ENCODE measurements at places on chromosomes 2 and 18.

GRCh38 chr2:171247741-171248662, 87.3 kb upstream of the TLK1 start:
- DNase-seq, result no peak

DNA sequence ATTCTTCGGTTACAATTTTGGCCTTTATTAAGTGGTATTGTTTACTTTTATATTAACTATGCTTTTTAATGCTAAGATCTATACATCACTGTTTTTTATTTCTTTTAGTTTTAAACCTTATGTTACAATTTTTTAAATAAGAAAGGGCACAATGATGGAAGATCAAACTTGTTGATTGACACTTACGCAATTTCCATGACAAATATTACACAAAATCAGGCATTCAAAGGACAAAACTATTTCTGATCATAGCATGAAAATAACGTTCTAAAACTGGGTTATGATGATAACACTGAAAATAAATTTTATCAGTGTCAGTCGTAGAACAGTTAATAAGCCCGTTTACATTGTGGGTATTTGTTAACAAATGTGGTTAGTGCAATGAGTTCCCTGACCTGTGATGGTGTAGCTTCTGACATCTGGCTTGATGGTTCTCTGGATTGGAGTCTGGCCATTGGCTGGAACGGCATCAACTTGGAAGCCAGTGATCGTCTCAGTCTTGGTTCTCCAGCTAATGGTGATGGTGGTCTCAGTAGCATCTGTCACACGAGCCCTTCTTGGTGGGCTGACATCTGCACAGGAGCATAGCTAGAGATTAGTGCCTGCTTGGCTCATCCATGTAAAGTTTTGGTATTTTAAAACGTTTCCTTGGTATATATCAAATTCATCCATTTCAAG, 59.6 kb downstream of the FN1 start:
- DNase-seq, result no peak

- DNase-seq, result no peak
Observed at GRCh38 chr18:59344996-59345395, 14.1 kb downstream of the LMAN1 start.

GRCh38 chr18:70072678-70073077, 125.0 kb upstream of the CD226 start:
- no peak for DNase-seq

- DNase-seq, result no peak
Observed at GRCh38 chr18:33696332-33697162, 118.5 kb downstream of the ASXL3 start.

GRCh38 chr2:54642677-54643430, 80.6 kb upstream of the EML6 start:
- no peak for DNase-seq

- DNase-seq, result no peak
Observed at GRCh38 chr2:63851691-63852311, 10.1 kb downstream of the UGP2 start.

- peak; percentile 61 for DNase-seq
Observed at GRCh38 chr2:38959938-38960608, 70.4 kb downstream of the ARHGEF33 start.

DNA sequence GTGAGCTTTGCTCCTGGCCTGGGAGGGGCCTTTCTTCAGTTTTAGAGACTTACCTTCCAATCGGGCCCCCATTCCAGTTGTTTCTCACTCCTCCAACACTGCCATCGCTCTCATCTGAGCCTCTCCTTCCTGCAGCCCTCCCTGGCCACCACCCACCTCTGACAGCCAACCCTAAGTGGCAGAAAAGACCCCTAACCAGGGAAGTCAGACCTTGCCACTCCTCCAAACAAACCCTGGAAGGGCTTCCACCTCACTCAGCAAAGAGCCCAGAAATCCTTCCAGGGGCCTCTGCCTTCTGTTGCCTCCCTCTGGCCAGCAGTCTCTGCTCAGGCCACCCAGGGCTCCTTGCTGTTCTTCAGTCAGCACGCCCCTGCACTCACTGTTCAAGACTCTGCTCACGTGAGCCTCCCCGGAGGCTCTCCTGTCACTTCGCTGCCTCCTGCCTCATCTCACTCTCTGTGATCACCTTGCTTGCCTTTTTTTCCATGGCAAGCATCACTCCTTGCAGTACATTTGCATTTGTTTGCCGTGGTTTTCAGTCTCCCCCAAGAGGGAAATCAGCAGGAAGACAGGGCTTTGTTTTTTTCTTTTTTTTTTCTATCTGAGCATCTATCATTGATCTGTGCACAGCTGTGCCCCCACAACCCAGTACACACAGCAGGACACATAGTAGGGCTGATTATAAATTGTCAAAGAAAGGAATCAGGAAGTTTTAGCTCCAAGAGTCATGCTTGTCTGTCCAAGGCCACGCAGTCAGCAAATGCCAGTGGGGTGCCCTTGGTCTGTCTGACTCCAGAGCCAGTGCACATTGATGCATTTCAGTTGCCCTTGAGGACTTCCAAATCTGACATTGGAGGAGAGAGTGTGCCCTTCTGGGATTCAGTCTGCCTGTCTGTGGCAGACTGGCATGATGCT, 83.9 kb downstream of the INHBB start:
- DNase-seq, result peak; percentile 45

DNA sequence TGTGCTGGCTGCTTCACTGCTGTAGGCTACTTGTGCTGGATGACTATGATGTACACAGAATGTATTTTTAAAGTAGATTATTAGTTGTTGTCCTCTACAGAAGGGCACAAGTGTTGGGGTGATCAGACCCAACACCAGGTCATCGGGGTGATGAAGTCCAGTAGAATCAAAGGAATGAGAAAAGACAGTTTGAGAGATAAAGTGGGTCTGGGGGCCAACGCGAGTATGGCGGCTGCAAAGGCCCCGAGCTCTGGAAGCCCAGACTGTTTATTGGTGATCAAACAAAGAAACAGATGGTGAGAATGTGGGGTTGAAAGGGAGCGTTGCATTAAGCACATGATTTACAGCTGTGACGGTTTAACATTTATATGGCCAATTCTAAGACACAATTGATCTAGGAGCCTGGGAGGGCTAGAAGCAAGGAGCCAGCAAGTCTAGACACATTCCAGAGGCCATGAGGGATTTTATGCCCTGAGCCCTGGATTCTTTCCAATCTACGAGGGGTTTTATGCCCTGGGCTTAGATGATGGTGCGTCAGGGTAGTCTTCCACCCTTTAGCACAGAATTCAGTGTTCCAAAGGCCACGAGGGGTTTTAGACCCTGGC, 153.5 kb downstream of the AGPS start:
- DNase-seq, result no peak

- DNase-seq, result no peak
Observed at GRCh38 chr18:8504424-8504823, 104.8 kb upstream of the RAB12 start.

DNA sequence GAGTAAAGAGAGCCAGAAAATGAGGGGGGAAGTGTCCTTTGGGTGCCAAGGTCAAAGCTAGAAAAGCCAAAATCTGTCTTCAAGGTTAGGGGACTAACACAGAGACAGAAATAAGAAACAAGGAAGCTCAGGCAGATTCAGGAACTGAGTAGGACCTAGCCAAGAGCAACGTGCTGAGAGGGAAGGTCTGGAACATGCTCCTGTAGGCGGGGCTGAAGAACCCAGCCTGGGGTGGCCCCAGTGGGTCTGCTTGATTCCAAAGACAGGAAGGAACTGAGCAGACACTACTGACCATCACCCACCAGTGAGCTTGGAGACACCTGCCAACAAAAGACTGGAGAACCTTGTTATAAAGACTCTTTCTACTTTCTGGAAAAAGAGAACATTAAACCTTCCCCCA, 105.1 kb downstream of the SP3 start:
- no peak for DNase-seq

- DNase-seq, result no peak
Observed at GRCh38 chr18:26215247-26215970, 10.8 kb upstream of the TAF4B start.

GRCh38 chr2:206616151-206616550, 26.1 kb upstream of the FAM237A start:
- DNase-seq, result no peak

DNA sequence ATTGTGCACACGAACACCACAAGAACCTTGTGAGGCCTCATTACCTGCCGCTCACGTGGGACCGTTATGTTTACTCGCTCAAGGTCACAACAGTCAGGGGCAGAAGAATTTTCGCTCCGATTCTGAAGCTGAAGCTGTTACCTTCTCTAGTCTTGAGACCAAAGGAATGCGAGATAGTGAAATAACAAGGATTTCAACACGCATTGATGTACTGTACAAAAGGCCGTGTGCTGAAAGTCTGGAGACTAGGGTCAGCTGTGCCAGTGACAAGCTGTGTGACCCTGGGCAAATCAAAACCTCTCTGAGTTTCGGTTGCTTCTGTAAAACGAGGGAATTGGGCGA, 583 bp downstream of the NEMP2 start:
- no peak for DNase-seq

GRCh38 chr2:4979111-4979510, 713.1 kb upstream of the SOX11 start:
- DNase-seq, result no peak

- no peak for DNase-seq
Observed at GRCh38 chr2:176768185-176768584, 444.4 kb upstream of the HNRNPA3 start.

DNA sequence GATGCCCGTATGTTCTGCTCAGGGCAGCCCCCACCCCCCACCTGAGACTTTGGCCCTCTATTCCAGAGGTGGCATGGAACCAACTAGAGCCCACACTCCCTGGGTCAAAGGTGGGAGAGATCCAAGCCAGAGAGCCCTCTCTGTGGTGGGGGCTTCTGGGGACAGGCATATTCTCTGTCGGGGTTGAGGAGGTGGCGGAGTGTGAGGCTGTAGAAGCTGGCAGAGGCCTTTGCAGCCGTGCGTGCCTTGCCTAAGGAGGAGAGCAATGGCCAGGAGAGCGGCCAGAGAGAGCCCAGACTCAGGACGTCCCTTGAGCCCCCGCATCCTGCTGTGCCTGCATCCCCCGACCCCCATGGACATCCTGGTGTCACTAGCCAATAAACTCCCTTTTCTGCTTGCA, 79.2 kb upstream of the HPCAL1 start:
- no peak for DNase-seq

GRCh38 chr18:64886995-64887394, 738.1 kb upstream of the LINC00305 start:
- DNase-seq, result no peak

DNA sequence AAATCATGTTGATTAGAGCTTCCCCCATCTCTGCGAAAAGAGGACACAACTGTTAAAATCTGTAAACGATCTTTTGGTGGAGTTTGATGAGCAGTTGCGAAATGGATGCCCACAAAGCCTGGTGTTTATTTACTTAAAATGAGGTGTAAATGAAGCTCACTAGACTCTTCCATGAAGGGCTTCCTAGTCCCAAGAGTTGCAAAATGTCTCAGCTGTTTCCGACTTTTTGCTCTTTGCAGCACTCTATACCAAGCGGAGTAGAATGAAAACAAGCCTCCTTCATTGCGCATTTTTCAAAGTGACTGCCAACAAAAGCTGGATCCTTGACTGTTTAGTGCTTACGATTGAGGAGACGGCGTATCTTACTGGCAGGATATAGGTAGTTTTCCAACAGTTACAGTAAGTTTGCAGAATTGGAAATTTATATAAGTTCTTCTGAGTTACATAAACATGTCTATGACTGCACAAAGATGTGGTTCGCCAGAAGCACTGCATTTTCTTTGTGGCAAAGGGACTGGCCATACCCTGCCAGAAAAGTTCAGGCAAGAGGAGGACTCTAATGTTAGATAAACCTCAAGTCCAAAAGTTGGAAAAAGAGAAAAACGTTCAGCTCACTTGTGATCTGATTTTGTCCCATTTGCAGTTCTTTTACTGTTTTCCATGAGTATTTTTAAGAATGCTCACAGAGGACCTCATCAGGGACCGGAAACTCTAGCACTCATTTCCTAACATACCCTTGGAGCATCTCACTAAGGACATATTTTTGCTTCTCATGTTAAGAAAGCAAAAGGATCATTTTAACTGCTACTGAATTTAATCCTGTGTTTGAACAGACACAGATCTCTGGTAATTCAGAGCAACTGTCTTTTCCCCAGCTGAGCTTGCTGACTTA, 42.7 kb downstream of the COLEC12 start:
- no peak for DNase-seq

- no peak for DNase-seq
Observed at GRCh38 chr2:60366135-60366712, 187.2 kb downstream of the BCL11A start.

GRCh38 chr2:205495819-205496218, 186.5 kb upstream of the NRP2 start:
- no peak for DNase-seq

DNA sequence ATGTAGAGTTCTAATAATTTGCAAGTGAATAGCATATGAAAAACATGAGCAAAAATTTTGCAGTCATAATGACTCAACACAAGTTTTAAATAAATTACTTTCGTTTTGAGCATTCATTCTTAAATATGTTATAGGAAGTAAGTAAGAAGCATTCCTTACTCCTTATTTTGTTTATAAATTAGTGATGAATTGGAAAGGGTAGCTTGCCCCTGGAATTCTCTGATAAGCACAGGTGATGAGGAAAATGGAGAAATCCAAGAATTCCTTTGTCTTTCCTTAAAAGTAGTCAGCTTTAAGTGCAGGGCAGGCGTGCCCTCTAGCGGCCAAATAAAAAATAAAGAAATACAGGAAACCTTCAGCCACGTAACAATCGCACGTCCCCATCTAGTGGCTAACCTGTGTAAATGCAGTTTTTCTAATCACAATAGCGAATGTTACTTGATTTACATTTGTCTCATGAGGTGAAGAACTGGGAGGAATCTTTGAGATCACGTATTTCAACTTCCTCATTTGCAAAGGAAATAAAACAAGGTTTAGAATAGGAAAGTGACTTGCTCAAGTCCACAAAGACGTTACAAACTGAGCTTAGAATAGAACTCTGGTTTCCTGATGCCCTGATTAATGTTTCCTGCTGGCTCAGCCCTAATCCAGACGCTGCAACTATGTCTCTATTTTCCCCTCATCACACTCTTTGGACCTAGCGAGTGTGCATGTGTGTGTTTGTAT, 47.2 kb upstream of the ZNG1B start:
- DNase-seq, result no peak
